ENCODE measurements at places on chromosomes 2 and 18.

GRCh38 chr2:121242175-121242875 lies 42.7 kb downstream of the TFCP2L1 start:
- no peak for DNase-seq

DNA sequence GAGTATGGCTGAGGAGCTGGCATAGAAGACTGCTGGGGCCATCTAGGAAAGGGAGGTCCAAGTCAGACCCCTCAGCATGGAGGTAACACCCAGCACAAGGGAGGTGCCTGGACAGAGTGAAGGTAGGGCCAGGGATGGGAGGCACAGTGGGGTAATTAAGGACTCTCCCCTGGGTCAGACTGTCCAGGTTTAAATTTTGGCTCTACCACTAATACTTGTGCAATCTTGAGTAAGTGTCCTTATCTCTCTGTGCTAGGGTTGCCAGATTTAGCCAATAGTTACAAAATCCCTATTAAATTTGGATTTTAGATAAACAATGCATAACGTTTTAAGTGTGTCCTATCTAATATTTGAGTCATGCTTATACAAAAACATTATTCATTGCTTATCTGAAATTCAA lies 109.5 kb downstream of the LOXHD1 start:
- no peak for DNase-seq

- DNase-seq, result no peak
Observed at GRCh38 chr2:121778741-121779487, 23.5 kb downstream of the TSN start.

DNA sequence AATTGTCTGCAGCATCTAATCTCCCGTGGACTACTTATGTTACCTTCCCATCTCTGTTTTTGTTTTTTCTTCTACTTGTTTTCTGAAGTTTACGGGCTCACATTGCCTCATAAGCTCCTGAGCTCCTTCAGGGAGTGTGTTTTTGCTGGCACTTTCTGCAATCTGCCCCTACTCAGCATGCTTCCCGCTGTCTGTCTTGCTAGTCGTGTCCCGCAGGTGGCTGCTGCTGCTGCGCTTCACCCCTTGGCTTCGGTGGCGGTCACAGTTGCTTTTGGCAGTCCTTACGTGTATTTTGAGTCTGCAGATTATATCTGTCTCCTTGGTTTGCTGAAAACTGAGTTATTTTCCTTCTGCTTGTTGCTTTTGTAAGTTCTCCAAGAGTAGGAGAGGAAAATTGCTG lies 37.3 kb downstream of the FER1L5 start:
- DNase-seq, result no peak

DNA sequence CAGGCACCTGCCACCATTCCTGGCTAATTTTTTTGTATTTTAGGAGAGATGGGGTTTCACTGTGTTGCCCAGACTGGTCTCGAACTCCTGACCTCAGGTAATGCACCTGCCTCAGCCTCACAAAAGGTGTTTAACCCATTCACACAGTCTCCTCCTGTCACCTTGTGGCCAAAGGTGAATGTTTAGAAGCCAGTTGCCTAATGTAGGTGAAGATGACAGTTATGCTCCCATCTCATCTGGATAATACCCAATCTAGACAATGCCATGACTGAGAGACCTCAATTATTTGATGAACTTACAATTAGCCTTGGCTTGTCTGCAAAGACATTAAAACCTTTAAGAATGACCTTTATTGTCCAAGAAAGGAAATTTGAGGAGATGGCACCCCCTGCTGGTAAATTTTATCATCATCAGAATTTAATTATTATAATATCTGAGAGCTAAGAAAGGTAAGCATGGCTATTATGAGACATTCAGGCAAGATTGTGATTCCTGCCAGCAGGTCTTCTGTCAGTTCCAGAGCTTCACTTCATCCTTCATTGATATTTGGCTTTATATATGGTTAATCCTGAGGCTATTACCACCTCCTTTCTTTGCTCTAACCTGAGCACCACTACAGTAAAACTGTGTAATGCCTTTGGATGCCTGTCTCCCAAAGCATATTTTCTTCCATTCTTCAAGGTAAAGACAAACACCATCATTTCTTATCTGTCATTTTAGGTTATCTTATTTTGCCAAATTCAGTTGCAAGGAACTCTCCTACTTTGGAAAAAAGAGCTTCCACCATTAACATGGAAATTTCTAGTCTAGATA lies 117.6 kb downstream of the FAM124B start:
- DNase-seq, result peak; percentile 13

DNA sequence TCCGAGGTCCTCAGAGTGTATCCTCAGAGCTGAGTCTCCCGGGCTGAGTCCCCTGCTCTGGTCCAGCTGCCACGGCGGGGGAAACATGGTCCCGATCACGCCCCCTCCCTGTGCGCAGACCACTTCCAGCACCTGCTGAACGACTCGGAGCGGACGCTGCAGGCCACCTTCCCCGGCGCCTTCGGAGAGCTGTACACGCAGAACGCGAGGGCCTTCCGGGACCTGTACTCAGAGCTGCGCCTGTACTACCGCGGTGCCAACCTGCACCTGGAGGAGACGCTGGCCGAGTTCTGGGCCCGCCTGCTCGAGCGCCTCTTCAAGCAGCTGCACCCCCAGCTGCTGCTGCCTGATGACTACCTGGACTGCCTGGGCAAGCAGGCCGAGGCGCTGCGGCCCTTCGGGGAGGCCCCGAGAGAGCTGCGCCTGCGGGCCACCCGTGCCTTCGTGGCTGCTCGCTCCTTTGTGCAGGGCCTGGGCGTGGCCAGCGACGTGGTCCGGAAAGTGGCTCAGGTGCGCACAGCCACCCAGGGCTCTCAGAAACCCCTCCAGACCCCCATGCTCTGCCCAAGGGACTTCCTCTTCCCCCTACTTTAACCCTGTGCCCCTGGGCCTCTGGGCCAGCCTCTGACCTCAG lies 26.7 kb downstream of the GPC1 start:
- no peak for DNase-seq

DNA sequence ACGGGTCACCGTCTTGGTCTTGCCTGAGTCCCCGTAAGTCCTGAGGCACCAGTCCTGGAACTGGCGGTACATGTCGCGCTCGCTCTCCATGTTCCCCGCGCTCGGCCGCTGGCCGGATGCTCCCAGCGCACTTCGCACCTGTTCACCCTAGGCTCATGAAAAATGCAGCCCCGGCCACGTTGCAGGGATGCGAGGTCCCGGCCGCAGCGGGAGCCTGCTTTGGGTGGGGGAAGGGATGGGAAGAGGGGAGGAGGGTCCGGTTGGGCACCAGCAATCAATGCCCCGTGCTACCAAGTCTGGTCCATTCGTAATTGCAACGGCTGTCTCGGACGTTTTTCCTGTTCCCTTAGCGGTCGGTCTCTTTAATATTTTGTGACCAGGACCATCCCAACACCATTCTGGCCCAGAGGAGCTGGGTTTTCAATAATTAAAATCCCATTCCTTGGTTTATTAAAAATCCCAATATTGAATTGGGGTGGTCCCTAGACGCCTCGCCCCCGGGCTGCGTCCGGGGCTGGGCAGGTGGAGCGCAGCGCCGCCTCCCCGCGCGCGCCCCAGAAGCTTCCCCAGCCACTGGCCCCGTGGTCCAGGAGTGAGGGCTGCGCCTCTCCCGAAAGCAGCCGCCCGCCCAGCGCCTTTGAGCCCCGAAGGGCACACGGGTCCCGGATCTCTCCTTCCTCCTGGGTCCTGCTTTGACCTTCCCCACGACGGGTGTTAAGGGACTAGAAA lies 1.4 kb downstream of the NOL4 start:
- no peak for DNase-seq

GRCh38 chr18:40559556-40559955 lies 1395.5 kb upstream of the PIK3C3 start:
- no peak for DNase-seq

GRCh38 chr2:224155896-224156295 lies 116.8 kb upstream of the SERPINE2 start:
- no peak for DNase-seq

- DNase-seq, result no peak
Observed at GRCh38 chr2:218954541-218955300, 4.7 kb upstream of the CDK5R2 start.

- no peak for DNase-seq
Observed at GRCh38 chr18:29259838-29260237, 1082.9 kb upstream of the CDH2 start.

DNA sequence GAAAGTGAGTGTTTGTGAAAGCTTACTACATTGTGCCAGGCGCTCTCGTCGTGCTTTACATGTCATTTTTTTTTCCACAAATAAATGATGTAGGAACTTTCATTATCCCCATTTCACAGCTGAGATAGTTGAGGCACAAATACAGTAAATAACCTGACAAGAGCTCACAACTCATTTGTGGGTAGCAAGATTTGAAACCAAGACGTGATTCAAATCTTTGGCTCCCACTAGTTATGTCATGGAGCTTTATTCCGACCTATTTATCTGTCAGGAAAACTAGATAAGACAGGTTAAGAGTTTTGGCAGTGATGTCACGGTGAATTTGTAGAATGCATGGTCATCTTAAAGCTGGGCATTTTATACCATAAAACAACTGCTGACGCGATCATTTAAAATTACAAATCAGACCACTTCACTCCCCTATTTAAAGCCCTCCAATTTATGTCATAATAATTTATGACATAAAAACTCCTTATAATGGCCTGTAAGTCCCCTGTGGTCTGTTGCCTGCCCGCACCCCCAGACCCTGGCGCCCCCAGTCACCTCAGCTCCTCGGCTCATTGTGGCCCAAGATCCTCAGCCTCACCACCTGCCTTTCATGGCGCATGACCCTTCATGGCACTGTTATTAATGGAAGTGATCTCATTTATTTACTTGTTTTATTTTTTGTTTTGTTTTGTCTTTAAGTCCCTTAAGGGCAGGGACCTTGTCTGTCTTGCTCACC lies 678 bp upstream of the ZNF24 start:
- DNase-seq, result no peak

DNA sequence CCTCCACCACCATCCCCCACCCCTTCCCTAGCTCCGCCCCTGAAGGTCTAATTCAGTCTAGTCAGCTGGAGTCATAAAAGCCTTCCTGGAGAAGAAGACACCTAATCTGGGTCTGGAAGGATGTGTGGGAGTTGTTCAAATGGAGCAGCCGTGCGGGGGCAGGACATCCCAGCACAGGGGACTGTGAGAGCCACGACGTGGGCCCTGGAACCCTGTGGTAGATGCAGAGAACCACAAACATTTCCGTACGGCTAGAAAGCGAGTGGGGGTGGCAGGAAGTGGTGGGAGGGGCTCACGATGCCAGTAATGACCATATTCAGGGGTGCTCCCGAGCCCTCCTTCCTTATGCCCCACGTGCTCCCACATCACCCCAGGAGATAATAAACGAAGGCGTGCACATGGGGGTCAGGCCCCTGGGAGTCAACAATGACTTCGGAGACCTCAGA lies 20.9 kb upstream of the COL6A3 start:
- DNase-seq, result peak; percentile 49

GRCh38 chr2:231163011-231163410 lies 35.4 kb upstream of the ARMC9 start:
- no peak for DNase-seq

DNA sequence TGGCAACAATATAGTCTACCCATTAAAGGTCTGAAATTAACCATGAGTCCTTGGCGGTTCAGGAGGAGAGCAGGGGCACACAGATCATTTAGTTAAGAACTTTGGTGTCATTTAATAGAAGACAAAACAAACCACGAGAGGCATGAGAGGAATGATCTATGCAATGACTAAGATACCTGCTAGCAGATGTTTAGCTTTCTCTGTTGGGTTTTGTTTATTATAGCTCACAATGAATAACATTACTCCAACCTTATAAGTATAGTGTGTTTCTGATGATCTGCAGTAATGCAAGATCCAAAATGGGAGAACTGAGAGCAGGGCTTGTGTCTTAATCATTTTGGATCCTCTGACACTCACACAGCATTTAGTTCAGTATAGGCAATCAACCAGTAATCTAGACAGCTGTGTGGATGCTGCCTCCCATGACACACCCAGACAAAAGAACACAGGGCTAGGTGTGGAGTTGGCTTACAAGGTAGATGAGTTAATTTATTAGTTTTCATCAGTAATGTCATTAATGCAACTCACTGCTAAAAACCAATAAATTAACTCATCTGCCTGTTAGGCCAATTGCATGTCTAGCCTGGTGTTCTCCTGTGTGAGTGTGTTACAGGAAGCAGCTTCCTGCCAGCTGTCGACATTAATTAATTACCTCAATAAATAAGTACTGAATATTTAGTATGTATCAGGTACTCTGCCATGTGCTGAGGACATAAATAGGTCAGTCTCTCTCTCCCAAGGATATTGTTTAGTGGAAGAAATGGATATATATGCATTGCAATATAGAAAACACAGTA lies 92.3 kb downstream of the CLIP4 start:
- no peak for DNase-seq

- DNase-seq, result no peak
Observed at GRCh38 chr2:20327370-20327769, 23.3 kb downstream of the PUM2 start.

DNA sequence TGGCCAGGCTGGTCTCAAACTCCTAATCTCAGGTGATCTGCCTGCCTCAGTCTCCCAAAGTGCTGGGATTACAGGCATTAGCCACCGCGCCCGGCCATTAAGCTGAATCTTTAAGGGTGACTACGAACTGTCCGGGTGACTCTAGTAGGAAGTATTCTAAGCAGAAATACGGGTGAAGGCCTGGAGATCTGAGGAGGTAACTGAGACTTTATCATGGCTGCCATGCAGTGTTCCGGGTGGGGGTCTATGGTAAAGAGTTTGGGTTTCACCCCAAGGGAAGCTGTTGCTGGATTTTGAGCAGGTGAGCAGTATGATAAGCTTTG lies 20.1 kb upstream of the ROCK2 start:
- no peak for DNase-seq

DNA sequence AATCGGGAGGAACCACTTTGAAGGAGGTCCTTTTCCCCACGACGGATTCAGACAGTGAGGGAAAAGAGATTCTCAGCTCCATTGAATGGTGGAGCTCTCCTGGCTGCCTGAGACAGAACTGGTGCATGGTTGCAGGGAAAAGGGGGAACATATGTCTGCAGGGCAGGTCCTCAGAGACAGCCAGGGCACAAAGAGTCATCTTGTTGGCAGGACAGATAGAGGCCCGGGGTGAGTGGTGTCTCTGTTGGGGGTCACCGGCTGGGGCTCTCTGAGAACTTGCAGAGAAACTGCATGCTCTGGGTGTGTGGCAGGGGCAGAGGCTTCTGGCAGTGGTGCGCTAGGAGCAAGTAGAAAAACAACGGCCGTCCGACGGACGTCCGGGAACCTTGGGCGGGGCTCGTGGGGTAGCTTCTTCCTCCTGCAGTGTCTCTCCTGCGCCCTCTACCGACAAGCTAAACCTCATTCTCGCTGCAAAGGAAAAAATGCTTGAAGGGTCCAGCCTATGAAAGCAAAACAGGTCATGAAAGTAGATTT lies 94.3 kb downstream of the CDCA7 start:
- DNase-seq, result peak; percentile 83

GRCh38 chr18:2960983-2961696 lies 51.8 kb downstream of the LPIN2 start:
- DNase-seq, result no peak

DNA sequence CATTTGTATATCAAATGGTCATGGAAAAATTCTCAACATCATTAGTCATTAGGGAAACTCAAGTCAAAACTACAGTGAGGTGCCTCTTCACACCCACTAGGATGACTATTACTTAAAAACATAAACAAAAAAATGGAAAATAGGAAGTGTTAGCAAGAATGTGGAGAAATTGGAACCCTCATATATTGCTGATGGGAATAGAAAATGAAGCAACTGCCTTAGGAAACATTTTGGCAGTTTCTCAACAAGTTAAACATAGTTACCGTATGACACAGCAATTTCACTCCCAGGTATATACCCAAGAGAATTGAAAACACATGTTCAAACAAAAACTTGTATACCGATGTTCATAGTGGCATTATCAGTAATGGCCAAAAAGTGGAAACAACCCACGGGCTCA lies 18.1 kb upstream of the CYP26B1 start:
- no peak for DNase-seq

All from HTR-8/SVneo (cell line).